Caco-2 (cell line): ENCODE measurements at places on chromosomes 6 and 20.

- no peak for DNase-seq
Observed at GRCh38 chr20:41903586-41903985, 285.4 kb upstream of the CHD6 start.

DNA sequence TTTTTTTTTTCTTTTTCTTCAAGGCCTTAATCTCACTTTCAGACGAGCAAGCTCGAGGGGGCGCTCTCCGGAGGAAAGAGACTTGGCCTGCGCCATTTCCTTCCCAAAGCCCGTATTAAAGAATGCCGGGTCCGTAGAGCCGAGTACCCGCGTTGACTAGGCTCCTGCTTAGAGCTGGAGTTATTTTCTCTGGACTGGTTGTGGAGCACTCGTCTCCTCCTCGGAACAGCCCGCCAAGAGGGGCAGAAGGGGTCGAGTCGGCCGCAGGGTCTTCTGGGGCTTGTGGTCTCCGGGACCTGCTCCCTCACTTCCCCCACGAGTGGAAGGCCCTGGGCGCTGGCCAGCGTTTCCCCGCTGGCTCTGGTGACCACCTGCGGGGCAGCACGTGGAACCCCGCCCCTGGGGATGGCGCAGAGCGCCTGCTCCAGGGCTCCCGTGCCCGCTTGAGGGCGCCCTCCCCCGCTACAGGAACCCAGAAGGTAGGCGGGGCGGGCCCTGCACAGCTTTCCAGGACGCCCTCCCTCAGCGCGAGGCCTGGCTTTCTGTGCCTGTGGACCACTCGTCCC lies 2.7 kb upstream of the MEI4 start:
- DNase-seq, result no peak

GRCh38 chr20:49854190-49854875 lies 41.7 kb downstream of the SLC9A8 start:
- no peak for DNase-seq

GRCh38 chr6:37302086-37302686 lies 44.2 kb upstream of the TMEM217 start:
- DNase-seq, result no peak

DNA sequence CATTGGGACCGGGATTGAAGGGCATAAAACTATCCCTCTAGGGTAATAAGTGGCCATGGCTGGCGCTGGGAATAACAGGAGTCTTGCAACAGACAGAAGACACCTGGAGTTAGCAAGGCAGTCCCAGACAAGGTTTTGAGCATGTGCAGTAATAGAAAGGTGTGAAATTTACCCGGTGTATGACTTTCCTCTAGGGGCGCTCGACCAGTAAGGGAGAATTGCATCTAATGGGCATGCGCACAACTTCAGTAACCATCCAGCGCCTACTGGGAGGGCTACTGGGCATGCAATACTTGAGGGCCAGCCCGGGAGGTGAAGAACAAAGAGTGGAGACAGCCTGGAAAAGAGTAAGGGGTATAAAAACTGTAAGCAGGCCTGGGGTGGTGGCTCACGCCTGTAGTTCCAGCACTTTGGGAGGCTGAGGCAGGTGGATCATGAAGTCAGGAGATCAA lies 32.7 kb downstream of the SERPINB6 start:
- DNase-seq, result no peak

GRCh38 chr6:105484238-105485161 lies 81.6 kb upstream of the PREP start:
- DNase-seq, result peak; percentile 50

DNA sequence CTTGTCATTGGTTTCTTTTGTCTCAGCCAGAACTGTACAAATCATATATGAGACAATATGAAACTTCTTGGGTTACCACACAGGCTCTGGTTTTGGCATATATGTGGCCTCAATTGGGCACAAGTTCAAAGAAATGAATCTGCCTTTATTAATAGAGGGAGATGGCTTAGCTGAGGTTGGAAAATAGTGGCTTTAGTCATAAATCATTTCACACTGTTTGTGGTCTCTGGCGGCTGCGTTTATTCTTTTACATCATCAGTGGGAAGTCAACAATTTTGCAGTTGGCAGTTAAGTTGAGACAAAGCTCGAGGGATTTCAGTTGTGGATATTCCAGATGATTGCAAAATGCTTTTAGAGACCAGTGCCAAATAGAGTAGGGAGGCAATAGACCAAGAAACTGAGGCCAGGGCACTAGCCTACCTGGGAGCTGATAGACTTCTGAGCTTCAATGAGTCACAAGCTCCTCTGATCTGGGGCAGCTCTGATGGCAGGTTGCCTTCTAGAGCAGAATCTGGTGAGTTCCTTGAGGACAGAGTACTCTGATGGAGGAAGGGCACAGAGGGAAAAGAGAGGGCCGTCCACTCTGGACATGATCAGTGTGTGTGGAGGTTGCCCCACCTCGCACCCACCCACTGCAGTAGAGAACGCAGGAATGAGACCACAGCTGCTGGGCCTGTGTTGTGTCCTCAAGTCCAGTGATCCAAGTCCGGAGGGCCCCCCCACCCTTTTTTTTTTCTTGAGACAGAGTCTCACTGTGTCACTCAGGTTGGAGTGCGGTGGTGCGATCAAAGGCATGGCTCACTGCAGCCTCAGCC lies 73.5 kb downstream of the ARMC2 start:
- no peak for DNase-seq

DNA sequence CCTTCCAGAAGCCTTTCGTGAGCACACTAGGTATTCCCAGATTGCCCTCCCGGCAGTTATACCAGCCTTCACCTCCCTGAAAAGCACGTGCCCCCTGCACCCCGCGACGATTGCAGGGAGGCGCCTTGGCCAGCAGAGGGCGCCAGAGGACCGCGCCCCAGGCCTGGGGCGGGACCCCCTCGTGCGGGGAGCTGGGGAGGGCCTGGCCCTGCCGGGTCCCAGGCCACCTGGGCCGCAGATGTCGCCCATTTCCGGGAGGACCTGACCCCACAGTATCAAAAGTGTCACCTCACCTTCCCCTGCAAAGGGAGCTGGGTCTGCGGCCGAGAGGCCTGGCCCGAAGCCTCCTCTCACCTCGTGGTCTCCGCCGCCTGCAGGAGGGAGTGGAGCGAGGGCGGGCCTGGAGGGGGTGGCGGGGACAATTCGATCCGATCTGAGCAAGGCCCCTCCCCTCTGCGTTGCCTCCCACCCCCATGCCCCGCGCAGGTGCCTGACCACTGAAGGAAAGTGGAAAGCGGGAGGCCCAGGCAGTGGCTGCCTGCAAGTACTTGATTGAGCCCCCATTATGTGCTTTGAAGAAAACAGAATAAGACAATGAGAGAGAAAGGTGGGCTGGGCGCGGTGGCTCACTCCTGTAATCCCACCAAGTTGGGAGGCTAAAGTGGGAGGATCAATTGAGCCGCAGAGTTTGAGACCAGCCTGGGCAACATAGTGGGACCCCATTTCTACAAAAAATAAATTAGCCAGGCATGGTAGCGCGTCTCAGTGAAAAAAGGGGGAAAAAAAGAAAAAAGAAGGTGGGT lies 3.5 kb upstream of the SNAI1 start:
- DNase-seq, result peak; percentile 93

GRCh38 chr6:5325173-5325572 lies 63.9 kb downstream of the FARS2 start:
- DNase-seq, result no peak

DNA sequence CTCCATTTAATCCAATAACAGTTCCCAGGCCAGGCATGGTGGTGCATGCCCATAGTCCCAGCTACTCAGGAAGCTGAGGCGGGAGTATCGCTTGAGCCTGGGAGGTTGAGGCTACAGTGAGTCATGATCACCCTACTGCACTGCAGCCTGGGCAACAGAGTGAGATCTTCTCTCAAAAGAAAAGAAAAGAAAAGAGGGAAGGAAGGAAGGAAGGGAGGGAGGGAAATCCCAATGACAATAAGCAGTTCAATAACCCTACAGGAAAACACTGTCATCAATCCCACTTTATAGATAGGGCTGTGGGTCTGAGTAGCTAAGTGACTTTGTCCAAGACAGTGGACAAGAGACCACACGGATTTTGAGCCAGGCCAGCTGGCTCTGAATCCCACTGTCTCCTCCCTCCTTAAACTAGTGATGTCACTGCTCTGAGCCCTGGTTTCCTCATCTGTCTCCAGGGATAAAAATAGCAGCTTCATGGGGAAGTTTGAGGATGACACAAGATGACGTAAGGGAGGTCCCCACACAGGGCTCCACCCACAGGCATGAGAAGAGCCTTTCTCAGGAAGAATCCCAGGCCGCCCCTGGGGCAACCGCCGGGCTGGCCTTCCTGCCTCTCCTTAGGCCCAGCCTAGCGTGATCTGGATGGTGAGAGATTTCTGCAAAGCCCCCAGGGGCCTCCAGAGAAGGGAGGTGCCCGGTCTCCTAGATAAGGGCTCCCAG lies 7.2 kb upstream of the TRIB3 start:
- DNase-seq, result peak; percentile 77

- no peak for DNase-seq
Observed at GRCh38 chr6:135013211-135013610, 41.4 kb downstream of the HBS1L start.

GRCh38 chr20:45363611-45364492 lies 896 bp downstream of the SYS1 start:
- no peak for DNase-seq

DNA sequence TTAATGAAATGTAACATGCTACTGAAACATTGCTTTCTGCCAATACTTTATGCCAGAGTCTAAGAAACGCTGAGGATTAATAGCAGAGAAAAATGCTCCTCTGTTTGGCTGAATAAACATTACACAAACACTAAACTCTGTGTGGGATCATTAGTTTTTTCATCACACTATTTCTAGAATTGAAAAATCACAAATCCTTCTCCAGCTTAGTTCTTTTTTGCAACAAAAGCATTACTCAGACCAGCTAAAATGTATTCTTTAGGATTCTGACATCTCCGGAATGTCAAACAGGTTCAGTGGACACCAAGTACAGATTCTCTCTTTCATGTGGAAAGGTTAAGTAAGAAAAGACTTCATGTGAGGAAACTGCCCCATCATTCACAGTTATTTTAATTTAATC lies 226.9 kb downstream of the SIM1 start:
- DNase-seq, result no peak

DNA sequence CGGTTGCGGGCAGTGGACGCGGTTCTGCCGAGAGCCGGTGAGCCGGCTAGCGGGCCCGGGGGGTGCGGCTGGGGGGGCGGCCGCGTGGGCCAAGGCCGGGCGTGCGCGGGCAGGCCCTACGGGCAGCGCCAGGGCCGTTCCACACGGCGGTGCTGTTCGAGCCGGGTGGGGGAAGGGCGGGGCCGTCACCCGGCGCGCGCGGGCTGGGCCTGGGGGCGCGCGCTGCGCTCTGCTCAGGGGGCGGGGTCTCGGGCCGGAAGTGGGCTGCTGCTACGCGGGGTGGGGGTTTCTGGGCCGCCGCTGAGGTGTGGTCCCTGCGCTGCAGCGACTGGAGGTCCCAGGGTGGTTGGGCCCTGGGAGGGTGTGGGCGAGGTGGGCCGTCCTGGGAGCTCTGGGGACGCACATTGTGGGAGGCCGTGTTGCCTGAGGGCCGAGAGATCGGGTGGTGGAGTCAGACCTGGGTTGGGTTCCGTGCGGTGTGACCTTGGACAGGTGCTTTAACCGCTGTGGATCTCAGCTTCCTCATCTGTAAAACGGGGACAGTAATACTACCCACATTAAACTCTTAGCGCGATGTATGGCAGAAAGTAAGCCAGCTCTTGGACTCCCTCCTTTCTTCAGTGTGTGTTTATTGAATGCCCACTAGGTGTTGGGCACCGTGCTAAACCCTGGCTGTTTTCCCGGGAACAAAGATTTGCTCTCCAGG lies 391 bp downstream of the MAPRE1 start:
- DNase-seq, result peak; percentile 94

GRCh38 chr20:38353316-38353715 lies 7.0 kb downstream of the LBP start:
- no peak for DNase-seq

- no peak for DNase-seq
Observed at GRCh38 chr6:119187596-119187995, 109.1 kb upstream of the FAM184A start.
